ENCODE measurements at places on chromosomes 2 and 18. TPM values are rescaled to one million over a fixed set of nuclear protein-coding genes. Genes with fewer than 3 reads are reported as not detected.

DNA sequence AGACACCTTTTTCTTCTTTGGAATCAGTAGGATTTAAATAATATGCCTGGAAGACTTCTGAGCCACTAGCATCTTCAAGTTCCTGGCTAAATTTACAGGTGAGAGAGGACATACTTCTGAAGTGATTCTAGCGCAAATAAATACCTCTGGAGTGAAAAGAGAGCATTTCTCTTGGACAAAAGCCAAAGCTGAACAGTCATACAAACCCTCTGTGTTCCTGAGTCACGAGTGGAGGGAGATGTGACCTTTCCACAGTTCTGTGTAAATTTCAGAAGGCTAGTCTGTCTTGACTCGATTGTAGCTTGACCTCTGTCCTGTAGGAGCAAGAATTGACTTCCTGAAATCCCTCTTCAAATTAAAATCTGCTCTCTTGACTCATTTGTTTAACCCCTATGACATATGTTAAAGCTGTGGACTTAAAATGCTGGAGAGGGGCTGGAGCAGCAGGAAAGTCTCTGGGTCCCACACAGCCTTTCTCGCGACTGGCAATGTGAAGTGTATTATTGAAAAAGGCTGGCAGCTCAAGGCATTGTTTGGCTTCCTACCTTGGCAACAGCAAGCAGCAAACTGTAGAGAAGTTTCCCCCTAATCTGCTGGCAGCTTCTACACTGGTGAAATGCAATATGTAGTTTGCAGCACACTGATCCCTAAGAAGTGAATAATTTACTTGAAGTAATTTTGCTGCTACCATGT lies 79.6 kb upstream of the GCFC2 start:
- H3K36me3 ChIP-seq: no peaks in the 10 kb centered on the region
- no peak overlapping the region for H3K4me3 ChIP-seq
- no peaks in the 10 kb centered on the region for H3K27me3 ChIP-seq
- H3K4me1 ChIP-seq: no peaks in the 10 kb centered on the region
- no peak overlapping the region for H3K27ac ChIP-seq

CDH7 gene
- not detected for total RNA-seq

DNA sequence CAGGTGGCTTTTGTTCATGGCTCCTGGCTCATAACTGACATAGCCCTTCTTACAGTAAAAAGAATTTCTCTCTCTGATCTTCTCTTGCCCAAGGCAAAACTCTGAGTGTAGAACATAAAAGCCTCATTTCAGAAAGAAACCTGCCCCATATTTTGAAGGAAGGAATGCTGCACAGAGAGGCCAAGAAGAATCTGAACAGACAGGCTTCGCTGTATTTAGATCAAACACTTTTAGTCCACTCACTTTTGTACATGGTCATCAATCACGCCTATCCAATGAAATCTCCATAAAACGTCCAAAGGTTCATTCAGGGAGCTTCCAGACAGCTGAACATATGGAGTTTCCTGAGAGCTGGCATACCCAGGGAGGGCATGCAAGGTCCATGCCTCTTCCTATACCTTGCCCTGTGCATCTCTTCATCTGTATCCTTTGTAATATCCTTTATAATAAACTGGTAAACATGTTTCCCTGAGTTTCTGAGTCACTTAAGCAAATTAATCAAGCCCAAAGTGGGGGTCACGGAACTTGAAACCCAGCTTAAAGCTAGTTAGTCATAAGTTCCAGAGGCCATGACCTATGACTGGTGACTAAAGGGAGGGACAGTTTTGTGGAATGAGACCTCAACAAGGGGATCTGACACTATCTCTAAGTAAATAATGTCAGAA lies 62.5 kb upstream of the TMEM247 start:
- no peaks in the 10 kb centered on the region for H3K36me3 ChIP-seq
- no peak for DNase-seq
- no peaks in the 10 kb centered on the region for H3K27me3 ChIP-seq
- no peak overlapping the region for H3K27ac ChIP-seq
- no peak overlapping the region for H3K4me3 ChIP-seq

CCDC138 gene
- 12.0 TPM for total RNA-seq

EFHD1 gene
- 0.47 TPM for total RNA-seq

DNA sequence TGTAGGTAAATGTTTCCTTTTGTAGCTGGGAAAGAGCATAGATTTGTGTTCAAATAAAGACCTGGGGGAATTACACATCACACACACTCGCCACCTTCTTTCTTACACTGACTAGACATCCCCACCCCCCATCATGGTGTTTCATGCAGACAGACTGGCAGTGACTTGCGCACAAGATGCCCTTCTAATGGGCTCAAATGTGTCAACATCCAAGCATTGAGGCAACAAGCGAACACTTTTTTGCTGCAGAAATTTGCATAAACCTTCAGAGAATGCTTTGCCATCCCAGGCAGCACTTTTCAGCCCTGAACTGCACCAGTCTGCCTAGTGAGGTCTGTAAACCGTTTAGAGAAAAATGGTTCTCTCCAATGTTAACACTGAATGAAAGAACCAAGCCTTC lies 4.5 kb downstream of the HOXD8 start:
- no peaks in the 10 kb centered on the region for H3K27me3 ChIP-seq
- H3K4me1 ChIP-seq: no peaks in the 10 kb centered on the region
- DNase-seq: no peak
- H3K4me3 ChIP-seq: no peak overlapping the region
- H3K36me3 ChIP-seq: no peaks in the 10 kb centered on the region
- H3K27ac ChIP-seq: no peak overlapping the region

DNA sequence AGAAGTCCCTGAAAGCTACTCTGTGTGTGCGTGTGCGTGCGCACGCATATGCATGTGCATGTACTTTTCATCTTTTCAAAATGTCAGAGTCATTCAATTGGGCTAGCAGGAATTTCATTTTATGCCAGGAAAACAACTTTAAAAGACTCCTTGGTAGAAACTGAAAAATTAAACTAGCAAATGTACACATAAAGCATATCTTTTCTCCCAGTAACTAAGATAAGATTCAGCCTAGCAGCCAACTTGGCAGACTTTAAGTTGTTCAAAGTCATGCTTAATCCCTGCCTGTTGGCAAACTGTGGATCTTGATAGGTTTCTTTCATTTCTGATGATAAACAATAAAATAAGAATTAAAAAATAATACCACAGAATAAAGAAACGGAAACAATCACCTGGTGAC lies 1129.1 kb downstream of the LRP1B start:
- H3K27ac ChIP-seq: no peak overlapping the region
- no peaks in the 10 kb centered on the region for H3K36me3 ChIP-seq
- no peak overlapping the region for H3K4me3 ChIP-seq
- DNase-seq: no peak
- no peaks in the 10 kb centered on the region for H3K27me3 ChIP-seq

DNA sequence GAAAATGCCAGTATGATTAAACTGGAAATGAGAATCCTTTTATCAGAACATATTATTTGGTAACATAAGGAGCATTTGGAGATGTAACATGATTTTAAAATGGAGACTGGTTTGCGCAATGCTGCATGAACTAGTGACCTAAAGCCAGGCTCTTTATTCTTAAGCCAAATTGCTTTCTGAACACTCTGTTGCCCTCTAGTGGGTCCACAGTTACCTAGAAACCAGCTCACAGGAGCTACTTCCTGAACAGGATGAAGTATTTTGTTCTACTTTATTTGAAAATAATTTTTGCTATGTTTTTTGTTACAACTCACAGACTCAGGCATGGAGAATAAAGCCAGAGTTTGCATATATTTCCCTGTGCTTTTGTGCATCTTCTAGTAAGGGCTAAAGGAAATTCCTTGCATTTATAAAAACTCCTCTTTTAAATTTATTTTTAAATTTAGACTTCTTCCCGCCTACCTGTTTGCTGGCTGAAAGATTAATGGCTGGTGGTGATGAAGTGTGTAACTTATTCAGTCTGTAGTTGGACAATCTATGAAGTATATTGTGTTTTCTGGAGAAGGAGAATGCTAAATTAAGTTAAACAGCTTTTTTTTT lies 146.7 kb downstream of the PARD3B start:
- H3K4me1 ChIP-seq: peaks cover 8% of the 10 kb centered on the region
- H3K27ac ChIP-seq: no peak overlapping the region
- no peaks in the 10 kb centered on the region for H3K27me3 ChIP-seq
- H3K4me3 ChIP-seq: no peak overlapping the region

DNA sequence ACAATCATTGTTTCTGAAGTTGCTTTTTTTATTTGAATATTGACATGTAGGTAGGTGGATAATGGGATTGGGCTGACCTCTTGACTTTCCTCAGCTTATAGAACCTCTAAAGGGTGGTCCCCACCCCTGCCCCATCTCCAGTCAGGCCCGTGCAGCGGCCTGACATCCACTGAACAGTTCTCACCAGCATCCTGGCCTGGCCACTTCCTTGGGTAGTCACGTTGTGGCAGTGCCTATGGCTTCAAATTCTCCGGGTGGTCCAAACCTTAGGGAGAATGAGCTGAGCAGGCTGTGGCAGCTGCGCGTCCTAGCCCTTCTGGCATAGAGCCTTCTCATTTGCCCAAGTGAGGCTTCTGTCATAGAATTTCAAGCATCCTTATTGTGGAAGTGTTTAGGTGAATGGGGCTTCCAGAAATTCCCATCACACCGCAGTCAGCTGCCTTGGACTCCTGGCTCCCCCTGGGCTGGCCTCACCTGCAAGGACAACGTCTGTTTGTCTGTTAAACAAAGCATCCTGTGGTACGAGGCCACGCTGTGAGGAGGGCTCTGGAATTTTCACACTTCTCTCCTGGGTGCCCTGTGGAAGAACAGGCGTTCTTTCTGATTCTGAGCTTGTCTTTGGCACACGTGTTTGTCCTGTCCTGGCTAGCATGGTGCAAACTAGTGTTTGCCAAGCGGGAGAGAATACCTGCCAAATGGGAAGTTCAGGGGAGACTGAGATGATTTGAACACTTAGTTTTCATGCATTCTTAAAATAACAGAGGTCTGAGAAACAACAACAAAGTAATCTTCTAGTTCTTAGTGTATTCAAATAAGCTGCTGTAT lies 31.8 kb upstream of the OTOS start:
- no peaks in the 10 kb centered on the region for H3K36me3 ChIP-seq
- no peak for DNase-seq
- peaks cover 94% of the 10 kb centered on the region for H3K27me3 ChIP-seq
- no peaks in the 10 kb centered on the region for H3K4me1 ChIP-seq
- H3K4me3 ChIP-seq: no peak overlapping the region

DNA sequence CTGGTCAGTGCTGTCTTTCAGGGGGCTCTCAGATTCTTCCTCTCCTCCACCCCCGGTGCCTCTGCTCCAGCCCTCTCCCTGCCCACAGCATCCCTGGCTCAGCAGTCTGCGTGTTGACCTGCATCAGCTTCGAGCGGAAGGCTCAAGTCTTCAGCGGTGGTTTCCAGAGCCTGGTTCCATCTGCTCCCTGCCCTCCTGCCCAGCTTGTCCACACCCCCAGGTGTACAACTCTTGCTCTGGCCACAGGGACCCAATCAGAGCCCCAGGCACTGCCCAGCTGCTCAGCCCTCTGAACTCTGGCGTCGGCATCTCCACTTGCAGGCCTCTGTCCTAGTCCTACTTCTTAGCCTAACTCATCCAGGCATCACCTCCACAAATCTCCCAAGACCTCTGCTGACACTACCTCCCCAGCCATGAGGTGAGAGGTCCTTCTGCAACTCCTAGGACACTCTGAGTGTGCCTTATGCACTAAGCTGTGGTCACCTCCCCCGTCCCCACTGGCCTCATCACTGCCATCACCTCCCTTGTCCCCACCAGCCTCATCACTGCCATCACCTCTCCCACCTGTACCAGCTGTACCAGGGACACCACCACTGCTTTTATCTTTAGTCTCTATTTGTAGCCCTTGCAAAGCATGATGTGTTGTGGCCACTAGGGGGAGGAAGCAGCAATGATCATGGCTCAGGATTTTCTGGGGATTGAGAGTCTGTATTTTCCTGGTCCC lies 60.9 kb downstream of the EDAR start:
- H3K27me3 ChIP-seq: peaks cover 75% of the 10 kb centered on the region
- H3K4me3 ChIP-seq: no peak overlapping the region
- no peaks in the 10 kb centered on the region for H3K4me1 ChIP-seq
- peak; percentile 62 for DNase-seq
